ENCODE measurements at places on chromosomes 7 and 10.

DNA sequence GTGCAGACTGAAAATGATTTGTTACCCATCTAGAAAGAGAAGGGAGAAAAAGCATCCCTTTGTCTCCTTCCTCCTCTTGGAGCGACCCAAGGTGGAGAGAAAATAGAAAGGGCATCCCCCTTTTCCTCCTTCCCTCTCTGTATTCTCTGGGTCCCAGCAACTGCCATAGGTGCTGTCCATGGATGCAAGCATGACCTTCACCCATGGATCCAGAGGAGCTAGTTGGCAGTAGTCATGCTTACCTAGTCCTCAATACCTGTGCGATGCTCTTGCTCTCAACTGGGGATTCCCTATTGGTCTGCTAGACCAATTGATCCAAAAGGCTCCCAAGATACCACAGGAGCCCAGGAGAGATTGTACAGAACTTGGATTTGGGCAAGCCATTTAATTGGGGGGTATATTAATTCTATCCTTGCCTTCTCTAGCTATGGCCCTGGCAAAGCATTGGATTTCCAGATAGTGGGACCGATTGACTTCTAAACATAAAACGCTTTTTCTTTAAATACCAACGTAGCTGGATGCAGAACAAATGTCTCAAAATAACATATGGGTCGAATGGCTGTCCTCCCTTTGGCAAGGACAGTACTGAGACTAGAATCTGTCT is 547.8 kb upstream of the IGFBP3 start:
- no peak for DNase-seq

DNA sequence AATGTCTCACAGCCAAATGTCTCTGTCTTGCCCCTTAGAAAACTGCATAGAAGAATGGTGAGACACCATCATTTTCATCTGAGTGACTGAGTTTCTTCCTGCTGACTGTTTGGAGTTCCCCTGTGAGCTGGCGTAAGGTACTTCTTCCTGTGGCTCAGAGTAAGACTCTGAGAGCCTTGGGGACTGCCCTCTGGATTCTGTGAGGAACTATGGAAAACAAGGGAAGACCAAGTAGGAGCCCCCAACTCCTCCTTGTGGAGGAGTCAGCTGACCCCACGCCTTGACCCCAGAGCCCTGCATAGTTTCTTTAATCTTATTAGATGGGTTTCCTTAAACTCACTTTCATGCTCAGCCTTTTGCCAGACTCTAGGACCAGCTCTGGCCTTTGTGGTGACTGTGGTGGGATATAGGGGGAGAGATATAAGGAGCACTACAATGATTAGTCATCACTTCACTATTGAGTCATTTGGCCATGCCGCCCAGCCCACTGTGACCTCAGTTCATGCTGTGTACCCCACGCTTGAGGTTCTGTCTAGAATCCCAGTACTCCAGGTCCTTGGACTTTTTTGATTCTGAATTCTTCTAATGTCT is 51.8 kb upstream of the FAM133B start:
- peak; percentile 38 for DNase-seq

- DNase-seq, result no peak
These were observed 1613.0 kb upstream of the LRRTM3 start for GRCh38 chr10:65312876-65313275.

- DNase-seq, result no peak
These were observed 675 bp downstream of the ABRAXAS2 start for GRCh38 chr10:124802313-124802675.

- DNase-seq, result no peak
These were observed 478 bp upstream of the ZNF22 start for GRCh38 chr10:45000138-45000751.

GRCh38 chr10:97062046-97062445 is 123.7 kb downstream of the SLIT1 start:
- no peak for DNase-seq

DNA sequence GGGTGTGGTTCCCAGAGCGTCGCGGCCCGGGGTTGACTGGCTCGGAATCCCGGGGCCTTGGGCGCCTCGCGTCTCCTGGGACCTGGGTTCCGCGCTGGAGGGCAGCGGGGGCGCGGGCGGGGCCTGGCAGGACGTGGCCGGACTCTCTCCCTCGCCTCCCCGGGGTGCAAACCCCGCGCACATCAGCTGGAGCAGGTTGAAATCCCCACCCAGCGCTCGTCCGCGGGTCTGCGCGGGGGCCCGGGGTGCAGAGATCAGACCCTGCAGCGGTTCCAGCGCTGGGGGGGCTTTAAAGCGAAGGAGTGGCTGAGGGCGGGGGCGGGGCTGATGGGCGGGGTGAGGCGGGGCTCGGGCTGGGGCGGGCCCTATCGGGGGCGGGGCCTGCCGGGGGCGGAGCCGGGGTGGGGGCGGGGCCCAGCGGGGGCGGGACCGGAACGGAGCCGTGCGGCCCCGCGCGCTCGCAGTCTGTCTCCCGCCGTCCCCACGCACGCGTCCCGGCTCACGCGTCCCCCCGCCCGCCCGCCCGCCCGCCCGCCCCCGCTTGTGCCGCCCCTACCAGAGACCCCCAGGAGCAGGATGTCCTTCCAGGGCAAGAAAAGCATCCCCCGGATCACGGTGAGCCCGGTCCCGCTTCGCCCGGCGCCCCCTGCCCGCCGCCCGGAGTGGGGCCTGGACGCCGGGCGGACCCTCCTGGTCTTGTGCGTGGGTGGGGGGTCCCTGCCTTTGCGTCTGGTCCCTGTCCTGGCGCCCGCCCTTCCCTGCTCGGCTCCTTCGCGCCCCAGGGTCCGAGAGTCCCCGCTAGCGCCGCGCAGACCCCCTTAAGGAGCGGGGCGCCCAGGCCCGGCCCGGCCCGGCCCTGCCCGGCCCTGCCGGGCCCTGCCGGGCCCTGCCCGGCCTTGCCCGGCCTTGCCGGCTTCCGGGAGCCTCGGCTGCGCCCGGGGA is at the start of gene DPYSL4:
DPYSL4 (plus strand) TSS at position 461 of the 942 bp plus-strand sequence; CDS start at position 577, 116 bp downstream.
- DNase-seq, result no peak

GRCh38 chr7:91565499-91566401 is 301.5 kb downstream of the FZD1 start:
- no peak for DNase-seq

GRCh38 chr10:78307576-78307975 is 273.9 kb downstream of the RPS24 start:
- DNase-seq, result no peak

- no peak for DNase-seq
These were observed 25.0 kb downstream of the ZPBP start for GRCh38 chr7:50068026-50068425.

GRCh38 chr7:32586291-32587221 is 91.3 kb downstream of the AVL9 start:
- DNase-seq, result peak; percentile 94

DNA sequence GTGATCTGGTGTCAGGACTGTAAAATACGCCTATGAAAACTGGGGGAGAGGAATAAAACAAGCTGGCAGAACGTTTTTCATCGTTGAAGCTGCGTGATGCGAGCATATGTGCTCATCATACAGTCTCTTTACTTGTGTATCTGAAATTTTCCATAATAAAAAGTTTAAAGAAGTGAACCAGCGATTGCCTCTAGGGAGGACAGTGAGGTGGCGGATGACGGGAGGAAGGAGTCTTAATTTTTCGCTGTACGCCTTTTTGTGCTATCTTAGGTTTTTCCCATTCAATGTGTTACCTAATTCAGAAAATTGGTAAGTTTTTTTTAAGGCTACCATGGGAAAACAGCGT is 891 bp upstream of the WAPL start:
- DNase-seq, result no peak

GRCh38 chr10:15419279-15419874 is 48.3 kb upstream of the FAM171A1 start:
- DNase-seq, result no peak

- no peak for DNase-seq
These were observed 6.2 kb upstream of the CHST15 start for GRCh38 chr10:124099604-124100003.

DNA sequence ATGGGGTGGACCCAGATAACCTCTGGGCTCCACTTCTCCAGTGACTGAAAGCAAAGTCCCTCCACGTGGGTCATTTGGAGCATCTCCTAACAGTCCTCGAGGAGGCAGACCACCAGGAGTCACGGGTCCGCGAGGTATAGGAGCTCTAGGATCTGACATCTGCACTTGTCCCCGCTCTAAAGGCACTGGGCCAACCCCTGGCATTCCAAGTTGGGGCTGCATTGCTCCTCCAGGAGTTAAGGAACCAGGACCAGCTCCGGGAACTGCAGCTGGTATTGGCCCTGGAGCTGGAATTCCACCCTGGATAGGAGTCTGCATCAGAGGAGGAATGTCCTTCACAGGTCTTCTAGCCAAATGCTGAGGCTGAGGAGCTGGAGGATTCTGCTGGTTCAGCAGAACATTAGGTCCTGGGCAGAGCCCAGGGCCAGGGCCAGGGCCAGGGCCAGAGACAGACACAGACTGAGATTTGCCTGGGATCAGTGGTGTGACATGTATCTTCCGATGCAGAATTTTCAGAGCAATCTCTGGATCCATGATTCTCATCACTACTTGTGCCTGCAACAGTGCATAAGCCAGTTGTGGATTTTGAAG is 827 bp downstream of the CSTF2T start:
- DNase-seq, result no peak

- DNase-seq, result no peak
These were observed 110.9 kb upstream of the NANOS1 start for GRCh38 chr10:118918587-118918986.

DNA sequence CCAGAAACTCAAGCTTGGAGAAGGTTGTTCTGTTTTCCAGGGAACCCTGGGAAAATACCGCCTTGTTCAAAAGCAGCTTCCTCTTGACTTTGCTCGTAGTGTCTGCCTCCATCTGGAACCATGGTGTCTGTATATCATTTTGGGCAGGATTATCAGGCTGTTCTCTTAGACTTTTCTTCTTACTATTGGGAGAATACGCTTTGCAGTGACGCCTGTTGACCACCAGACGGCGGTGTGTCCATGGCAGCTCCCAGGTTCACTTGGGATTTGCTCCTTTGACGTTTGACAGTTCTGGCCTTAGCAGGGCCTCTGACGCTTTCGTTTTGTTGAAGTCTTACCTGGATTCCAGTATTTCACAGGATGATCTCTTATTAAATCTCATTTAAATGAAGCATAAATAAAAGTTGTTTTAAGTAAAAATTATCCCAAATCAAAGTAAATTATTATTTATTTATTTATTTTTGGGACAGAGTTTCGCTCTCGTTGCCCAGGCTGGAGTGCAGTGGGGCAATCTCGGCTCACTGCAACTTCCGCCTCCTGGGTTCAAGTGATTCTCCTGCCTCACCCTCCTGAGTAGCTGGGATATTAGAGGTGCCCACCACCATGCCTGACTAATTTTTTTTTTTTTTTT is 41.8 kb upstream of the GJD4 start:
- no peak for DNase-seq

DNA sequence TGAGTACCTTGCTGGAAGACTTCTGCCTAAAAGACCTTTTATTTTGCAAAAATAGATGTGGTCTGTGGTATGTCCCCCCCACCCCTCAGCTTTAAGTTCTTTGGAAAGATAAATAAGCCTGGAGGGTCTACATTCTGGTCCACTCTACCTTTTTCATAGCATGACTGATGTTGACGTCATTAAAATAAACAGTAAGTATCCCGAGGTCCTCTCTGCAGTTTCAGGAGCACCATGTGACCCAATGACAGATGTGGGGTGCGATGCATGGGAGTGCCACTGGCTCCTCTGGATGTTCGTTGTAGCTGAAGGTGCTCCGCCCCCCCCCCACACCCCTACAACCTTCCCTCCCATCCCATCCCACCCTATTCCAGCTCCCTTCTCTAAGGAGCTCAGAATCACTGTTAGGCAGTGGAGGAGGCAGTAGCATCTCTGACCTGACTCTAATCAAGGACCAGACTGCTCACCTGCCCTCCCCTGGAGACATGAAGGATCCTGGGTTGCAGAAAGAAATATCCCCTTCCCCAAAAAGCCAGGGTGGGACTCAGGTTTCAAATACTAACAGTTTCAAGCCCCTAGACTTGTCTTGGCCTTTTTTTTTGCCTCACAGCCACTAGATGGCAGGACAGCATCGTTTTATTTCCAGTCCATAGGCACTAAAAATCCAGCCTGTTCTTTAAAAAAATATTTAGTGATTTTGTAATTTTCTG is 25.1 kb downstream of the CASP7 start:
- no peak for DNase-seq

DNA sequence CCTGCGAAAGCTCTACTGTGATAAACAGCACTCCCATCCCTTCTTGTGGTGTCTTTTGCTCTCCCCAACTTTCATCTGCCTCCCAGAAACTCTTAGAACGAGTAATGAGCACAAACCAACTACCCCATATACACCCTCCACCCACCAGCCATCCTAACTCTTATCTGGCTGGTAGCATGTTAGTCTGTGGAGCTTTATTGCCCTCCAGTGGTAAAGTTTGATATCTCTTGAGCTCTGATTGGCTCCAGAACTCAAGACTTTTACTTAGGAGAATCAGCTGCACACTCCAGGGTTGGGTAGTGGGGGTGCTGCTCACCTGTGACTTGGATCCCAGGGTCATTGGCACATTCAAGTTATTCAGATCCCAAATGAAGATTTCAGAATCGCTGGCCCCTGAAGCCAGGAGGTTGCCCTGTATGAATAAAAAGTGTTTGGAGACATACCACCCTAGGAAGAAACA is 10.9 kb downstream of the SEC31B start:
- no peak for DNase-seq

DNA sequence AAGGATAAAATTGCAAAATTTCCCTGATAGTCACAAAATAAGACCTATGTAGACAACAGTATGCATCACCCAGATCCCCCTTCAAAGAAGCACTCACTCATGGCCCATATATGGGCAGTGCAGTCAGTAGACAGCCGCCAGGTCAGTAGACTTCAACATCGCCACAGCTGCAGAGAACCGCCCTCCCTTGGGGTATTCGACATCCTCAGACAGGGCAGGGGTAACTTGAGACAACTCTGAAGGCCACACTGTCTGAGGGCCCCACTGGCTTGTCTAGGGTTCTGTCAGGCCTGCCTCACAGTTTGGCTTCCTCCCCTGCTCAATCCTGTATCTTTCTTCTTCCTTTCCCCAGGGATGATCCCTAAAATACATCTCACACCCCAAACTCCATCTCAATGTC is 172.3 kb downstream of the IMMP2L start:
- no peak for DNase-seq

GRCh38 chr10:17005621-17006566 is 123.7 kb downstream of the CUBN start:
- no peak for DNase-seq

- no peak for DNase-seq
These were observed 128.0 kb upstream of the CALN1 start for GRCh38 chr7:72540106-72540611.

GRCh38 chr10:42941790-42942189 is 135.1 kb upstream of the RET start:
- no peak for DNase-seq

GRCh38 chr7:91251877-91252276 is 12.4 kb upstream of the FZD1 start:
- DNase-seq, result no peak

- DNase-seq, result no peak
These were observed 32.6 kb upstream of the HERPUD2 start for GRCh38 chr7:35727571-35727970.

DNA sequence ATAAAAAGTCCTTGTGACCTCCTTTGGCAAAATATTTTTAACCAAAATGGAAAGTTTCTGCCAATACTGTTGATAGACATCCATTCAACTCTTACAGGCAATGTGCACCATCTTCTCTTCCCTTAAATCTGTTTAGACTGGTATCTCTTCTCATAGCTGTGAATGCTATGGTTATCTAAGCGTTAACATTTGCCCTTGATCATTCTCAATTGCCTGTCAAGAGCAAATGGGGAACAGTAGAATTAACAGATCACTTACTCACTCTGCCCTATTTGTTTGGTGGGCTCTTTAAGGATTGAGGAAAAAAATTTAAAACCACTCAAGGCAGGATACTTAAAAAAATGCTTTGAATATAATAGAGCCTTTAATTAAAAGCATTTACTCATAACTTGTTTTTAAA is 808.4 kb downstream of the NXPH1 start:
- DNase-seq, result no peak

- DNase-seq, result no peak
These were observed 12.2 kb downstream of the TRPV6 start for GRCh38 chr7:142873281-142873784.
